ENCODE measurements at places on chromosomes 6 and 20.

DNA sequence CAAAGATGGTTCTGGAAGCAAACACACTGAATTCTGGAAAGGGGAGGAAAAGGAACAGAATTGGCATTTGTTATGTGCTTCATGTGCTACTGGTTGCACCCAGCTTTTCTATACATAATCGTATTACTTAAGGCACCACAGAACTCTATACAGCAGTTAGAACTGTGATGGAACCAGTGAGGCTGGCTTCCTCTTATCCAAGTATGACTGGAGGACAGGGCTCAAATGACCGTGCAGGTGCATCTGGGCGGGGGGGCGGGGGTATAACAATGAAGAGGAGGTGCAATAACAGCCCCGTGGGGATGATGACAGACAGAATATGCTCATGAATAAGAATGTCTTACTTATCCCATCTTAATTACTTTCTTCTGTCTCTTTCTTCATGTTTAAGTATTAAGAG lies 144.2 kb downstream of the BTBD9 start:
- no peak for DNase-seq

DNA sequence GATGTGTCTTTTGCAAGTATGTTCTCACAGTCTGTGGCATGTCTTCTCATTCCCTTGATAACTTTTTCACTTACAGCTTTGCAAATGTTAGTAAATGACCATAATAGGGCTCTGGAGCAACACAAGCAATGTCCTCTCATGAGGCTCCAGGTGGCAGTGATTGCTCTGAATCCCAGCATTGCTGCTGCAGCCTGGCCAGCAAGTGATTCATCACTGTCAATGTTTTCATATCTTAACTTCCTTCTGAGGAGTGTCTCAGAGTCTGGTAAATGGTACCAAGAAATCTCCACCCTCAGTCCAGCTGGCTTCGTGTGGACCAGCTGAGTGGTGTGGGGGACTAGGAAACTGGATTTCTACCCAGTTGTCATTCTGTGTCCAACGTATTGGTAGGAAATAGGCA lies 139.6 kb downstream of the MYLK4 start:
- DNase-seq = no peak

DNA sequence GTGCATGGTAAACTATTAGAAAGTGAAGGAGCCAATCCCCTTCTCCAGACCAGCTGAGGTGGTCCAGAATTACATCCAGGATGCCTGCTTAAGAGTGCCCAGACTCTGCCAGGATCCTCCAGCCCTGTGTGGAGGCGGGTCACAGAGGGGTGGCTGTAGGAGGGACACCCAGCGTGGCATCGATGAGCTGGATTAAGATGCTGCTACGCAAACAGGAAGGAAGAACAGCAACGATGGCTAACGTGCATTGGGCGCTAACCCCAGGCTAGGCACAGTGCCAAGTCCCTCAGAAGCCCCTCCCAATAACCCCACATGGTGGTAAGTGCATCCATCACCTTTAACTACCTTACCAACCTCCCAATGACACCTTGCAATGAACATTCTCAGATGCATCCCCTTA lies 63.9 kb upstream of the MRPS10 start:
- no peak for DNase-seq

DNA sequence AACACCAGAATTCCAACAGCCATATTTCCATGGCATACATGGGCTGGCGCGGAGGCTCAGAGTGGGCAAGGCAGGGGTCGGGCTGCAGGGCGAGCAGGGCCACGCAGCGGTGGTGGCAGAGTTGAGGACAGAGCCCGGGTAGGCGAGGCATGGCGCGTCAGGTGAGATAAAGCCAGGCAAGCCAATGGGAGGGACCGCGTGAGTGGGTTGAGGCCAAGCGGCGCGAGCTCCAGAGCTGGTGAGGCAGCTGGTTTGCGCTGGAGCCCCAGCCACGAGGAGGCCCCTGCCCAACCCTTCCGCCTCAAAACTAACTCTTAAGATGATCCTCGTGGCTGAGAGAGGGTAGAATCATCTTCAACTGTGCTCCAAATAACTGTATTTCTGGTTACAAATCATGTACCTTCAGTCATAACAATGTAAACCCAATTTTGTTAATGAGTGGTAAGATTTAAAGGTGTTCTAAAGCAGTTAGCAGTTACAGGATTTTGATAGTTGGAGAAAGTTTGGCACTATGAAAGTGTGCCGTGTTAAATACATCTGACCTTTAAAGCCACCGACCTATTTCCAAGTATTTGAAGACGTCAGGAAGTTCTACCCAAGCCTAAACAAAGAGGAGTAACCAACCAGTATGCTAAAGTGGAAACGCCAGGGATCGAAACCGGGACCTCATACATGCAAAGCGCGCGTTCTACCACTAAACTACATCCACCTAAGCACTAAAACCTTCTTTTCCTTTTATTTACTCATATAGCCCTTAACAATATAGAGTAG lies 107.9 kb downstream of the GPX5 start:
- no peak for DNase-seq

DNA sequence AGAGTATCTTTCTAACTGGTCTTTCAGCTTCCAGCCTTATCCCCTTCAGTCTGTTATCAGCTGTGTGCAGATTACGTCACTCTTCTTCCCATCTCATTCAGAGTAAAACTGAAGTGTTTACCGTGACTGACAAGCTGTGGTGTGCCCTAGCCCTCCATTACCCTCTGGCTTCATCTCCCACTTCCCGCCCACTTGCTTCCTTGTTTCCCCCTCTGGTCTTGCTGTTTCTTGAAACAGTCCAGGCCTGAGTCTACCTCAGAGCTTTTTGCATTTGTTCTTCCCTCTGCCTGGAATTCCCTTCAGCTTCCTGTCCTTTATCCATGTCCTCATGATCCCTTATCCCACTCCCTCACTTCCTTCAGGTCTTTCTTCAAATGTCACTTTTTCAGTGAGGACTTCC lies 66.9 kb downstream of the CARMIL1 start:
- no peak for DNase-seq

DNA sequence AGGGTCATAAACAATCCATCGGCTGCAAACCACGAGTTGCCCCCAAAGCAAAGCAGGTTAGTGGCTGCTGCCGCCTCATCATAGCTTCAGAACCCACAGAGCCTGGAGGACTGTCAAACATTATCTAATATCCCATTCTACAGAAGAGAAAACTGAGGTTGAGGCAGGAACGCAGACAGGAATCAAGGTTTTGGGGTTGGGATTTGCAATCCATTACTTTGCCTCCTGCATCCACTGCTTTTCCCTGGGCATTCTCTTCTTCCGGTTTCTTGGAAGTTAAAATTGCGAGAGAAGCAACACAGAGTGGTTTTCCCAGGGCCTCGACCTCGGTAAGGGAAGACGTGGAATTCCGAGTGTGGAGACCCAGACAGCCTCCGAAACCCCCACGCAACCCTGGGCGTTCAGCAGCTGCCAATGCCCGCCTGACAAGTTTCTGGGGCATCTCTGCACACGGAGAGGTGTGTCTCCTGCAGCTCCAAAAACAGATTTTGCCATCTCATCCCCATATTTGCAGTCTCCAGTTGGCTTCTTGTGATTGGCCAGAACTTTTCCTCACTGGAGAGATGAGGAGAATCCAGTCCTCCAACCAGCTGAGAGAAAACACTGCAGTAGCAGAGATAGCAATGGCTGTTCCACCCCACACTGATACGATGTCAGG lies 45.5 kb upstream of the SNAP25 start:
- DNase-seq = no peak

GRCh38 chr6:92114797-92115196 lies 1304.6 kb downstream of the EPHA7 start:
- DNase-seq = no peak

DNA sequence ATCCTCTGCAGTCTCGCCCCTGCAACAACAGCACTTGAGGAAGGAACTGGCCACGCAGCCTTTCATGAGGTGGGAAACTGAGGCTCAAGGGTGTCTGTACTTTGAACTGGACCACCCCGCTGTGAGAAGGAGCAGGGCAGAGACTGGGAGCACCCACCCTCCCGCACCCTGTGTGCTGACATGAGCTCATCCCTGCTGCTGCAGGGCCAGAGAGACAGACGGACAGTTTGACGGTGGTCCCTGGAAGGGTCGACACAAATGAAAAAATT lies 16.9 kb upstream of the MRGBP start:
- no peak for DNase-seq

DNA sequence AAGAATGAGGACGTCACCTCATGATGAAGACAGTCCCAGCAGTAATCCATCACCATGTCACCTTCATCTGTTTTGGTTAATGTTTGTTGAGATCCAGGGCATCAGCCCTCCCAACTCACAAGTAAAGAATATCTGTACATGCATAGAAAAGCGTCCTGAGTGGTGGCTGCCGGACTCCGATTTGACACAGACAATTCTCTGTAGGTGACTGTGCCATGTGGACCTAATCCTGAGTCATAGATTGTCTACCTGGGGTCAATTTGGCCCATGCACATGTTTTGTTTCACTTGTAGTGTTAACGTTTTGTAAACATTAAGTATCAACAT lies 168.4 kb upstream of the UST start:
- DNase-seq = no peak

- no peak for DNase-seq
These were observed 34.7 kb downstream of the CD24 start for GRCh38 chr6:106939848-106940247.

DNA sequence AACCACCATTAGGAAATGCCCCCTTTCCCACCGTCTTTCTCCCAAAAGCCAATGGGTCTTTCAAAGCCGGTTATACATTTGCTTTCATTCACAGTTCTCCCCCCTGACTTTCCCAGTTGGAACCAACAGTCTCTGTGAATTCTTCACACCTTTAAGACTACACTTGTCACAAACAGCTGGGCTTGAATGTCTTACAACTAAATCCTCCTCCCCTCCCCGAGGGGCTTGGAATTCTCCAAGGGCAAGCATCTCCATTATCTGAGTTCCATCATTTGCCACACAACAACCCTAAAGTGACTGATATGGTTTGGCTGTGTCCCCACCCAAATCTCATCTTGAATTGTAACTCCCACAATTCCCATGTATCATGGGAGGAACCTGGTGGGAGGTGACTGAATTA lies 12.9 kb downstream of the ZFP64 start:
- no peak for DNase-seq

- no peak for DNase-seq
These were observed 166.1 kb downstream of the GMPR start for GRCh38 chr6:16404456-16404855.

DNA sequence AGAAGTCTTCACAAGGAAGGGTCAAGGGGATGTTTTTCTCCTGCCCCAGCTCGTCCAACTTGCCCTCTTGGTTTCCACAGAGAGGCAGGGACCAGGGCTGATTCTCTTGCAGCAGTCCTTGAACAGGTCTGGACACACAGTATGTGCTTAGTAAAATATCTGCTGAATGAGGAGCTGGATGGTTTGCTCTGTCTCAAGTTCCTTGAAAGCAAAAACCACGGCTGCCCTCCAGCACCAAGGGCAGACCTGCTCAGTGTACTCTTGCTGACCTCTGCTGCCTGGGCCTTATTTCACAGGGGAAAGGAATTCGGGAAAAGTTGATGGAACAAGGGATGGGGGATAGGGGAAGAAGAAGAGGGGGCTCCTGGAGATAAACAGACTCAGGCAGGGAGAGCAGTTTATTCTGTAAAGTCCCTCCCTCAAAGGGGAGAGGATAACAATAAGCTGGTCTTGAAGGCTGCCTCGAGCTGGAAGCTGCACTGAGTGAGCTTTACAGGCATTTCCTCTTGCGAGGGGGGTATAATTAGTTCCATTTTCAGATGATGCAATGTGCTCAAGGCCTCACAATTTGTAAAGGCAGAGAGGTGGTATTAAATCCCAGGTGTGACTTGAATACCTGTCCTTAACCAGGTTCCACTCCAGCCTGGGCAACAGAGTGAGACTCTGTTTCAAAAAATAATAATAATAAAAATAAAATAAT lies 10.3 kb downstream of the KCNK5 start:
- DNase-seq = no peak

DNA sequence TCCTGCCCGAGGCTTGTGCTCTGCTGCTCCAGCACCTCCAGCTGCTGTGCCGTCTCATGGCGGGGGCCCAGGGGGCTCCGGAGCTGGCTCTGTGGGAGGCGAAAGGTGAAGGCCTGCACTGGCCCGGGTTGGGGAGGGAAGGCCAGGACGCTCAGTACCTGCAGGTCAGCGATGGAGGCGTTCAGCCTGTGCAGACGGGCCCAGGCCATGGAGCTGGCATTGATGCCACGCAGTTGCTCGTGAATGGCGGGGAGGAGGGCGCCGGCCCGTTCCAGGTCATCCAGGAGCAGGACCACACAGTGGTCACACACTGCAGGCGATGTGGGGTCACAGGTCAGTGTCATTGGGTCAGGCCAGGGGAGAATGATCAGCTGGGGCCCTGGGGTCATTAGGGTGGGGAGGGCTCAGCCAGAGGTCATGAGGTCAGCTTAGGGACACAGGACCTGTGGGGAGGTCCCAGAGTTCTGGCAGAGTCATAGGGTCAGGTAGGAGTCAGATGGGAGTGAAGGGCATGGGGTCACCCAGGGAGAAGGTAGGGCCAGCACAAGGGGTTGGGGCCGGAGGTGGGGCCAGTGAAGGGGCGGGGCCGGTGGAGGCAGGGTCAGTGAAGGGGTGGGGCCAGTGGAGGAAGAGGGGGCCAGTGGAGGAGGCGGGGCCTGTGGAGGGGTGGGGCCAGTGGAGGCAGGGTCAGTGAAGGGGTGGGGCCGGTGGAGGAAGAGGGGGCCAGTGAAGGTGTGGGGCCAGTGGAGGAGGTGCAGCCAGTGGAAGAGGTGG lies 18.0 kb downstream of the ADRM1 start:
- DNase-seq = no peak

DNA sequence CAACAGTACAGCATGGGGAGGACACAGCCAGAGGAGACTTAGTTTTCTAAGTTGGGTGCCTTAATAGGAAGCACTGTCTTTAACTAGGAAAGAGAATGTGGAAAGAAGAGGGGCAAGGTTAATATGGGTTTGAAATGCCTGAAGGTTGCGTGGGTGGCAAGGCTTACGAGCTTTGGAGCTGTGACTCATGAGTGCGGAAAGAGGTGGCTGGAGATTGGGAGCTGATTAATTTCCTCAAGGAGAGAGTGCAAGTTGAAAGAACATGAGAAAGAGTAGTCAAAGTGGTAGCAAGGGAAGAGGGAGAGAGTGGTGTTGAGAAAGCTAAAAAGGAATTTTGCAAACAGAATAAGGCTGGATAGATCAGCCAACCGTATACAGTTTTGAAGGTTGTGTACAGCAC lies 315.1 kb upstream of the PRND start:
- DNase-seq = peak; percentile 74

GRCh38 chr20:16363506-16364319 lies 209.5 kb downstream of the KIF16B start:
- DNase-seq = peak; percentile 64

DNA sequence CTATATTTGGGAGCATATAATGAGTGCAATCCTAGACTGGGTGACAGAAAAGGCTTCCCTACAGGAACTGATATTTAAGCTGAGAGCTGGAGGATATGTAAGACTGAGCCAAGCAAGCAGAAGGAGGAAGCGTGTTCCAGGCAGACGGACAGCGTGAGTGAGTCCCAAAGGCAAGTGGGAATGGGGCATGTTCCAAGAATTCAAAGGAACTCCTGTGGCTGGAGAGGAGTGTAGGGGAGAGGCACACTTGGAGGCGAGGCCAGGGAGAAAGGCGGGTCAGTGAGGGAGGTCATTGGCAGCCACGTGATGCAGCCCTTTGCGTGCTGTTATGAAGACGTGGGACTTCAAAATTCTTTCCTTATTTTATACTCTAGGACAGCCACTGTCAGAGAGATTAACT lies 27.9 kb upstream of the SGK1 start:
- DNase-seq = no peak

GRCh38 chr6:4606016-4606415 lies 170.2 kb upstream of the CDYL start:
- no peak for DNase-seq

Data from AG10803 (cell line).